GM23338 (cell line): ENCODE measurements at places on chromosomes 7 and 10. TPM values are rescaled to one million over a fixed set of nuclear protein-coding genes. Genes with fewer than 3 reads are reported as not detected.

GRCh38 chr10:96287392-96288105 is 16.2 kb upstream of the BLNK start:
- no peak for DNase-seq
- H3K27me3 ChIP-seq: no peaks in the 10 kb centered on the region
- no peak overlapping the region for H3K4me3 ChIP-seq

The GPR146 gene
- total RNA-seq: 0.16 and 0.28 TPM in 2 replicates

DNA sequence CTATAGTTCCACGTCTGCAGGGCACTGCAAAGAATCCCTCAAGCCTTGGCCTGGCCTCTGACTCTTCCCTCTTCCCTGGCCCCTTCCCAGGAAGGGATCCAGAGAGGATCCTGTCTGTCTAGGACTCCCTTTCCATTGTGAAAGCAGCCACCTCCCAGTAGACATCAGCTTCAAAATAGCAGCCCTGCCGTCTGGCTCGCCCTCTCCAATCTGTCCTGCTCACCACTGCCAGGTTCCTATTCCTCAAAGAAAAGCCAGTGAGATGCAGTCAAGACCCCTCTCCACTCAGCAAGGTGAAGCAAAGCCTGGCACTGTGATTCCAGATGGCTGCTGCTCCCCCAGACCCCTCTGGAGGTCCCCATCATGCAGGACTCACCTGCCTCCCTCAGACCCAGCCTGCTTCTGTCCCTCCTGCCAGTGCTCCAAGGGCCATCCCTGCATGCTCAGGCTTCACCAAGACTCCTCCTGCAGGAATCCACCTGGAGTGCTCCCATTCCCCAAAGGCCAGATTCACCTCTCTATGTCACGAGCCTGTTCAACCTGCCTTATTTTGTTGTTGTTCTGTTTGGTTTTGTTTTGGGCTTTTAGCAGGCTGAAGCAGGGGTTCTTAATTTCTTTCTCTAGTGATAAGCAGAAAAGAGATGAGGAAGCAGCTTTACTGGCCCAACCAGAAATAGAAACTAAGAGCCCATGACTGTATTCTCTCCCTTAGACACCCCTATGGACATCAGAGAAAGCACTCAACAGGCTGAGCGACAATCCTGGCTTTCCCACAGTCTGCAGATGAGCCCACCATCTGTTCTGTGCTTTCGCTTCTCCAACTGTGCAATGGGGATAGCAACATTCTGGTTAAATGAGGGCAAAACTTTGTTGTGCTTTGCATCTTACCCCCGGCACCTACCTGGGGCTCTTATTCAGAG is 305.1 kb downstream of the GRID1 start:
- no peak for DNase-seq
- H3K4me3 ChIP-seq: no peak overlapping the region
- no peaks in the 10 kb centered on the region for H3K4me1 ChIP-seq
- no peaks in the 10 kb centered on the region for H3K36me3 ChIP-seq

- DNase-seq: peak; percentile 36
- no peak overlapping the region for H3K4me3 ChIP-seq
- H3K27me3 ChIP-seq: no peaks in the 10 kb centered on the region
- H3K27ac ChIP-seq: no peak overlapping the region
- H3K36me3 ChIP-seq: no peaks in the 10 kb centered on the region
Observed at GRCh38 chr7:9776900-9777299, 1196.8 kb upstream of the PHF14 start.

The CEP55 gene
- total RNA-seq: 15.0 and 22.4 TPM in 2 replicates

The HMX2 gene
- 0.97 and 2.6 TPM in 2 replicates for total RNA-seq

DNA sequence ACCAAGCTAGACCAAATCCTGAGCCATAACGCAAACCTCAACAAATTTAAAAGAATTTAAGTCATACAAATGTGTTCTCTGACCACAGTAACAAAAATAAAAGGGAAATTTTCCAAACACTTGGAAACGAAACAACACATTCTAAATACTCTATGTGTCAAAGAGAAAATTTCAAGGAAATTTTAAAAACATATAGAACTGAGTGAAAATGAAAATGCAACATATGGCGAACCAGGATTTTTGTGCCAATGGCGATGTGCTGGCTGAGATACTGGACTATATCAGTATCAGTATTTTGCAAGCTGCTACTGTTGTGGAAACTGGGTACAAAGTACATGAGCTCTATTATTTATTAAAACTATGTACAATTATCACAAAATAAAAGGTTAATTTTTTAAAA is 34.1 kb downstream of the KNDC1 start:
- H3K27ac ChIP-seq: no peak overlapping the region
- H3K27me3 ChIP-seq: no peaks in the 10 kb centered on the region
- no peaks in the 10 kb centered on the region for H3K36me3 ChIP-seq
- no peak overlapping the region for H3K4me3 ChIP-seq

GRCh38 chr10:110546077-110546476 is 21.4 kb upstream of the SMC3 start:
- no peaks in the 10 kb centered on the region for H3K36me3 ChIP-seq
- no peak overlapping the region for H3K27ac ChIP-seq
- no peaks in the 10 kb centered on the region for H3K27me3 ChIP-seq
- no peaks in the 10 kb centered on the region for H3K4me1 ChIP-seq
- no peak for DNase-seq
- H3K4me3 ChIP-seq: no peak overlapping the region

- no peak overlapping the region for H3K4me3 ChIP-seq
- no peak overlapping the region for H3K27ac ChIP-seq
- DNase-seq: peak; percentile 70
- H3K27me3 ChIP-seq: no peaks in the 10 kb centered on the region
- H3K4me1 ChIP-seq: 0 out of 2 replicates have a peak, but pooled peaks cover 6% of the 10 kb centered on the region
Observed at GRCh38 chr7:112414855-112415490, 35.3 kb upstream of the IFRD1 start.

DNA sequence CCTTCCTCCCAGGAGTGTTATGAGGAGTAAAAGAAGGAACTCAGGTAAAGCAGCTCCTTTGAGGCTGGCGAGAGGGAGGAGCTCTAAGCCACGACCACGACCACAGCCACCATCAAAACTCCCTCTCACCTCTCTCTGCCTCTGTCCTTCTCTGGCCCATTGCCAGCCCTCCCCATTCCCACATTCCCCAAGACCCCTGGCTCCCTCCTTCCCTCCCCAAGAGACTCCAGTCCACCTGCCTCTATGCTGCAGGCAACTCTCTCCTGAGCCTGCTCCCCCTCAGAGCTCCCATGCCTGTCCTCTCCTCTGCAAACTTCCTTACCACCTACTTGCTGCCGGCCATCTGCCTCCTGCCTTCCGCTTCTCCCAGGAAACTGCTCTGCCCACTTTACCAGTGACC is 9.5 kb downstream of the SLIT1 start:
- 0 out of 2 replicates have a peak, but pooled peaks cover 5% of the 10 kb centered on the region for H3K27me3 ChIP-seq
- no peaks in the 10 kb centered on the region; the same call in 1 of the 2 replicates for H3K4me1 ChIP-seq
- no peak overlapping the region for H3K27ac ChIP-seq
- DNase-seq: no peak

The DPYSL4 gene
- total RNA-seq: 23.9 and 24.6 TPM in 2 replicates

The LIPJ gene
- 0.04 and 0.14 TPM in 2 replicates for total RNA-seq

- no peak for DNase-seq
- no peaks in the 10 kb centered on the region for H3K27me3 ChIP-seq
- H3K4me3 ChIP-seq: no peak overlapping the region
Observed at GRCh38 chr10:112351146-112351545, 22.8 kb upstream of the ACSL5 start.

GRCh38 chr10:86229376-86229775 is 137.2 kb downstream of the GRID1 start:
- no peak overlapping the region for H3K4me3 ChIP-seq
- H3K27me3 ChIP-seq: no peaks in the 10 kb centered on the region
- no peak for DNase-seq
- no peak overlapping the region for H3K27ac ChIP-seq

The SHOC2 gene
- 23.3 and 30.6 TPM in 2 replicates for total RNA-seq

DNA sequence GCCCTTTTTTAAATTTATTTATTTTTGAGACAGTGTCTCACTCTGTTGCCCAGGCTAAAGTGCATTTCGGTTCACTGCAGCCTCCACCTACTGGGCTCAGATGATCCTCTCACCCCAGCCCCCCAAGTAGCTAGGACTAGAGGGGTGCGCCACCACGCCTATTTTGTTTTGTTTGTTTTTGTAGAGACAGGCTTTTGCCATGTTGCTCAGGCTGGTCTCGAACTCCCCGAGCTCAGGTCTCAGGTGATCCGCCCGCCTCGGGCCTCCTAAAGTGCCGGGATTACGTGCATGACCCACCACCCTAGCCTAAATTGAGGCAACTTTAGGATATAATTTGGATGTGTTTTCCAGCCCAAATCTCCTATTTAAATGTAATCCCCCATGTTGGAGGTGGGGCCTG is 805 bp downstream of the ZNF736 start:
- no peaks in the 10 kb centered on the region for H3K4me1 ChIP-seq
- DNase-seq: peak; percentile 10
- H3K4me3 ChIP-seq: peak overlapping the region; percentile 82
- H3K27me3 ChIP-seq: no peaks in the 10 kb centered on the region

- H3K36me3 ChIP-seq: no peaks in the 10 kb centered on the region
- H3K4me1 ChIP-seq: no peaks in the 10 kb centered on the region
- no peak overlapping the region for H3K4me3 ChIP-seq
- DNase-seq: no peak
Observed at GRCh38 chr7:27382307-27382706, 139.7 kb downstream of the EVX1 start.

The TYW1B gene
- total RNA-seq: 2.8 and 4.6 TPM in 2 replicates

DNA sequence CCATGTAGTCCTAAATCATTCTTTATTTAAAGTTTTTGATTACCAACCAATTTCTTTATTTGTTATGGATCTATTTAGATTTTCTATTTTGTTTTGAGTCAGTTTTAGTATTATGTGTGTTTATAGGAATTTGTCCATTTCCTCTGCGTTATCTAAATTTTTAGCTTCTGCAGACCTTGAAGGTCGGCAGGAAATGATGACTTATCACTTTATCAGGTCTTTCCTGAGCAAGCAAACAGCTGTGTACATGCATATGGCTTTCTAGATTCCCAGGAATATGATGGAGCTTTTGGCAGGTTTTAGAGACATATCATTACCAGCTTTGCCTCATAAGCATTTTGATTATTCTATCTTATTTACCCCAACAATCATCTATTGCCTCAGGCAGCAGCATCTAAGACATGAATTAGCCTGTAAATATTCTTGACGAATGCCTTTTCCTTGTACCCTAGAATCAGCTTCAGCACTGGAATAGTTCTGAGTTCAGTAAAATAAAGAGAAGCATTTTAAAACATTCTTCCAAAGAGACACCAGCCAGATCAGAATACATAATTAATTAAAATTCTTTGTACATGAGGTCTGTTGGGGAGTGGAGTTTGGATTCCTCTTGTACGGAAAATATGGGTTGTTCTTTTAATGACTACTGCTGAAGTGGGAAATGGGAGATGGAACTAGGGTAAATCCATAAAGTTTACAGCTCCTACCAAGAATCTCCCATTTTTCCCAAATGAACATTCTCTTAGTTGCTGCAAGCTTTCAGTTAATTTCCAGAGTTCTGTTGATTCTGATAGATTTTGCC is 408.8 kb upstream of the SEMA3C start:
- H3K36me3 ChIP-seq: no peaks in the 10 kb centered on the region
- no peak overlapping the region for H3K4me3 ChIP-seq
- no peak overlapping the region for H3K27ac ChIP-seq
- no peak for DNase-seq
- H3K27me3 ChIP-seq: no peaks in the 10 kb centered on the region
- no peaks in the 10 kb centered on the region for H3K4me1 ChIP-seq

The CACNA2D1 gene
- total RNA-seq: 20.4 and 33.7 TPM in 2 replicates

GRCh38 chr7:93955304-93955703 is 33.8 kb downstream of the GNG11 start:
- H3K36me3 ChIP-seq: no peaks in the 10 kb centered on the region
- H3K4me1 ChIP-seq: 0 out of 2 replicates have a peak, but pooled peaks cover under 1% of the 10 kb centered on the region
- H3K27me3 ChIP-seq: no peaks in the 10 kb centered on the region
- no peak for DNase-seq
- no peak overlapping the region for H3K4me3 ChIP-seq
- no peak overlapping the region for H3K27ac ChIP-seq

The RBP4 gene
- total RNA-seq: 0.23 and 1.0 TPM in 2 replicates

The SLC18A2 gene
- 7.8 and 8.7 TPM in 2 replicates for total RNA-seq

The PAPSS2 gene
- total RNA-seq: 17.1 and 19.6 TPM in 2 replicates

DNA sequence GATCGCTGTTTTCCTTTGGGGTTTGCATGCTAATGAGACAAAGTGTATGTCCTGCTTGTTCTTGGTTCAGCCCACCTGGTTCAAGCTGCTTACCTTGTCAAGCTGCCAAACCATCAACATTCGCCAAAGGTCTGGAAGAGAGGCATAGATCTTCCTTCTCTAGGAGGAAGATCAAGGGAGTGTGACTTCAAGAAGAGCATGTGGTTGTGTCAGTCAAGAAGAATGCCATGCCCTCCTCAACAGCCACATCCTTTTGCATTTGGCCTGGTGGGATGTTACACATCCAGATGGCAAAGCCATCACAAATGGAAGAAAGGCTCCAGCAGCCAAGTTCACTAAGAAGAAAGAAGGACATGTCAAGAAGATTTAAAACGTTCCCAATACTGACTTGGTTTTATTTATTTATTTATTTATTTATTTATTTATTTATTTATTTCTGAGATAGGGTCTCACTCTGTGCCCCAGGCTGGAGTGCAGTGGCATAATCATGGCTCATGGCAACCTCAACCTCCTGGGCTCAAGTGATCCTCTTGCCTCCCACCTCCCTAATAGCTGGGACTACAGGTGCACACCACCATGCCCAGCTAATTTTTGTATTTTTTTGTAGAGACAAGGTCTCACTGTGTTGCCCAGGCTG is 5.1 kb upstream of the PIP4K2A start:
- DNase-seq: no peak
- H3K27me3 ChIP-seq: peaks cover 11% of the 10 kb centered on the region
- no peak overlapping the region for H3K27ac ChIP-seq
- no peak overlapping the region for H3K4me3 ChIP-seq

GRCh38 chr10:109203646-109204353 is 719.5 kb downstream of the XPNPEP1 start:
- H3K27ac ChIP-seq: no peak overlapping the region
- H3K27me3 ChIP-seq: no peaks in the 10 kb centered on the region
- H3K4me3 ChIP-seq: no peak overlapping the region
- H3K36me3 ChIP-seq: no peaks in the 10 kb centered on the region

- H3K4me1 ChIP-seq: peaks cover 7% of the 10 kb centered on the region; the same call in 1 of the 2 replicates
- H3K36me3 ChIP-seq: no peaks in the 10 kb centered on the region
- DNase-seq: peak; percentile 93
- no peak overlapping the region for H3K4me3 ChIP-seq
- no peak overlapping the region for H3K27ac ChIP-seq
- H3K27me3 ChIP-seq: no peaks in the 10 kb centered on the region
Observed at GRCh38 chr7:20172736-20173334, 44.3 kb downstream of the MACC1 start.

The PTF1A gene
- not detected in 2 replicates for total RNA-seq

DNA sequence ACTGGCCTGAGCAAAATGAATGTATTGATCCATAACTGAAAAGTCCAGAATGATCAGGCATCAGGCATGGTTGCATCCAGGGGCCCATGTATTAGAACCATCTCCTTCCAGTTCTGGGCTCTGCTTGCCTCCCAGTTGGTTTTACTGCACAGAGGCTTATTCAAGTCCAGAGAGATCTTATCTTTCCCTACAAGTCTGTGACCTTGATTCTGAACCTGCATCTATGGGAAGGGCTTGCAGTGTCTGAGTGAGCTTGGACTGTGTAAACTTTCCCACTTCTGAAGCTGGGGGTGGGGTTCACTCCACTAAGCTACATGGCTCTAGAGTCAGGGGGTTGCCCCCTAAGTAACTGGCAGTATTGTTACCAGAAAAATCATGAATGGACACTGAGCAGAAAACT is 136.2 kb downstream of the TCF7L2 start:
- no peaks in the 10 kb centered on the region; the same call in 1 of the 2 replicates for H3K36me3 ChIP-seq
- no peak for DNase-seq
- H3K27ac ChIP-seq: peak overlapping the region; percentile 81; the same call in 1 of the 2 replicates
- no peak overlapping the region for H3K4me3 ChIP-seq
- no peaks in the 10 kb centered on the region for H3K27me3 ChIP-seq

The SORBS1 gene
- total RNA-seq: 35.9 and 47.7 TPM in 2 replicates

The KCNK18 gene
- not detected in 2 replicates for total RNA-seq

The CD36 gene
- 1.7 and 1.8 TPM in 2 replicates for total RNA-seq

The SHH gene
- not detected in 2 replicates for total RNA-seq

- H3K36me3 ChIP-seq: no peaks in the 10 kb centered on the region
- no peak for DNase-seq
Observed at GRCh38 chr7:29158795-29159423, 12.6 kb upstream of the CPVL start.

The LRRD1 gene
- total RNA-seq: 0.08 TPM in 1 of 2 replicates, not detected in the other
